ENCODE measurements at places on chromosomes 7 and 10. TPM values are rescaled to one million over a fixed set of nuclear protein-coding genes. Genes with fewer than 3 reads are reported as not detected.

GRCh38 chr7:585229-585711 lies 65.6 kb upstream of the PDGFA start:
- DNase-seq: peak; percentile 62
- H3K4me1 ChIP-seq: peaks cover 37% of the 10 kb centered on the region
- H3K4me3 ChIP-seq: peak overlapping the region; percentile 16
- H3K36me3 ChIP-seq: peaks cover 72% of the 10 kb centered on the region
- no peaks in the 10 kb centered on the region for H3K27me3 ChIP-seq
- H3K27ac ChIP-seq: peak overlapping the region; percentile 92

- no peak overlapping the region for H3K27ac ChIP-seq
- no peaks in the 10 kb centered on the region for H3K4me1 ChIP-seq
- H3K36me3 ChIP-seq: no peaks in the 10 kb centered on the region
- no peak for DNase-seq
- no peaks in the 10 kb centered on the region for H3K27me3 ChIP-seq
These were observed 18.1 kb downstream of the LSM8 start for GRCh38 chr7:118202061-118202460.

DNA sequence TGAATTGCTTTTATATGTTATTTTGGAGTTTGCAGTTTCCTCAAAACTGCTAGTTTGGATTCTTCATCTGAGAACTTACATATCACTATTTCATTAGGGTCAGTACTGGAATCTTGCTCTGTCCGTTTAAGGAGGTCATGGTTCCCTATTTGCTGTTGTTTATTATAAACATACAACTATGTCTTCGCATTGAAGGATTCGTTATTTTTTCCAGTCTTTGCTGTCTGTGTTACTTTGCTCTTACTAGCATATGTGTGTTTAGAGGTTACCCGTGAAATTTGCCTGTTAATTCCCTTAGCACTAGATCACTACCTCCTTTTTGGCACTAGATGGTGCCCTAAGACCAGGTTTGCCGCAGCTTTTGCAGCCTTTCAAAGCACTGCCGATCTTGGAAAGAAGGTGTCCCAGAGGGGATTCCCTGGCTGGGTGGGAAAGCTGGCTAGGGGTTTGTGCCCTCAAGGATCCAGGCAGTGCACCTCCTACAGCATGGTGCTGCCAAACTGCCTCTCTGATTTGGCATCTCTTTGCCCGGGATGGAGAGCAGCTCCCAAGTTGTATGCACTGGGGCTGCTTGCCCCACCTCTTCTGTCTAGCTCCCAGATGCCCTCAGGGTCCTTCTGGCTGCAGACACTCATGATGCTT lies 103.1 kb upstream of the APBB1IP start:
- peak; percentile 76 for DNase-seq
- H3K36me3 ChIP-seq: peaks cover 5% of the 10 kb centered on the region
- H3K27me3 ChIP-seq: no peaks in the 10 kb centered on the region

DNA sequence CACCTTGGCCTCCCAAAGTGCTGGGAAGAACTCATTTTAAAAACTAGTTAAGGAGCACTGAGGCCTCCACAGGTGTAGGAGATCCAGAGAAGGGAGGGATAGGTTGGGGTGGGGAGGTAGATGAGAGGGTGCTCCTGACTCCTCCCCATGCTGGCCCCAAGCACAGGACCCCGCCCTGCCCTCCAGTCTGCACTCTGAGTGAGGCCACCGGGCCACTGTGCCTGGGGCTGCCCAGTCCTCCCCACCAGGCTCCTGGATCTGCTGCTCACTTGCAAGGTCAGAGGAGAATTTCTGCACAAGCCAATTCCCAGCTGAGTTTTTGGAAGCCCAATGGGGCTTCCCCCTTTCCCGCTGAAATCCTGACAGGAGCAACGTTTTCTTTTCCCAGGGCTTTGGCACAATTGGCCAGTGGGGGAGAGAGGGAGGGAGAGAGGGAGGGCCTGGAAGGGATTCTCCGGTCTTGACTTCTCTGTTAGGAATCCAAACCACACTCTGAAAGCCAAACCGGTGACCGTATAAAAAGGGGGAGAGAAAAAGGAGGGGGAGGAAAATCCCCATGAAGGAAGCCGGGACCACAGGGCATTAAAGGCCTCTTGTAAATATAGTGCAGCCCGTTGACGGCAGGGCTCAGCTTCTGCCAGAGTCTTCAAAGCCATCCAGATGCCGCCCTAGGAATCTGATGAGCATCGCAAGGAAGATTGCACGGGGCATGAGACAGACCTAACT lies 116.2 kb downstream of the SH3PXD2A start:
- no peak for DNase-seq
- no peaks in the 10 kb centered on the region for H3K4me1 ChIP-seq
- no peak overlapping the region for H3K4me3 ChIP-seq
- no peak overlapping the region for H3K27ac ChIP-seq
- H3K27me3 ChIP-seq: peaks cover 9% of the 10 kb centered on the region

Gene ARHGEF35
- 2.4 TPM for total RNA-seq

Gene FAM204A
- total RNA-seq: 45.4 TPM

Gene HMX3
- not detected for total RNA-seq
